ENCODE measurements at places on chromosomes 2 and 18.

- DNase-seq: no peak
These were observed 52.4 kb upstream of the PPM1B start for GRCh38 chr2:44116319-44116718.

DNA sequence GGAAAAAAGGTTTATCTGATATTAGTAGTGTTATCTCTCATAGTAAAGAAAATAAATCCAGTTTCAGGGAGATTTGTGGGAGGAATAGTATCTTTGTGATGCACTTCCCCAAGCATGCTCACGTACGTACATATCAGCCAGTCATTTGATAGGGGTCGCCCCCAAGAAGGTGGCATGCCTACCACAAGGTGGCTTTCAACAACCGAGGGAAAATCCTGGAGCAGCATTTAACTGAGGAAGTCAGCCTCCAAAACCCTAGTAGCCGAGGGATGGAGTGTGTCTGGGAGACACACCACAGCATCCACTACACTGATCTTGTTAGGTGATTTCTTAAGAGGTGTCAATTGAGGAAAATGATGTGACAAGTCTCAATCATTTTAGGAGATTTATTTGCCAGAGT, 623.9 kb downstream of the NYAP2 start:
- no peak for DNase-seq

DNA sequence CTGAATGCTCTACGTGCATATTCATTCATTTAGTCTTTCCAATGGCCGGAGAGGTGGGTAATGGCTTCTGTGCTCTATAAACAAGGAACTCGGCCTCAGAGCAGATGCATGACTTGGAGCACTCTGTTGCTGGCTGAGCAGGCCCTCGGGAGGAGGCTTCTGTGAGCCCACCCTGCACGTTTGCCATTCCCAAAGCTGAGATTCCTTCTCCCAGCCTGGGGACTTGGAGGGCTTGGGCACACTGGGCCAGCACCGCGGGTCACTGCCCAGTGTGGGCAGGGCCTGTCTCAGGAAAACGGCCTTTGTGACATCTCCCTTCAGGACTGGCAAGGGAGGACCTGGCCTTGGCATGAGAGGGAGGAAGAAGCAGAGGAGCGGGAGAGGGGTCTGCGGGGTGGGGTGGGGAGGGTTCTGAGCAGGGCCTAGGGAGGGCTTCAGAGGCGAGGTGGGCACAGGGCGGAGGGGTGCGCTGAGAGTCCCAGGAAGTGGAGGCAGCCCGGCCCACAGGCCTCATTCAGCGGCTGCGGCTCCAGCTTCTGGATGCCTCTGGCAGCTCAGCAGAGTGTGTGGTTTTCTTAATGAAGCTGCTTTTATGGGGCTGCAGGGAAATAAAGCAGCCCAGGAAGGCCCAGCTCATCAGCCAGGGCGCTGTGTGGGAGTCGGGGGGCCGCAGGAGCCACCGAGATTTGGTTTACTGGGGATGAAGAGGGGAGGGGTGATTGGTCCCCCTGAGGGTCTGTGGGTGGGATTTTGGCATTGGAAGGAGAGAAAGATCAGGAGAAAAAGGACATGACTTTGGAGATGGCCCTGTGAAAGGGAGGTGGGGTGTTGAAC, 51.7 kb upstream of the OTOF start:
- DNase-seq: no peak

DNA sequence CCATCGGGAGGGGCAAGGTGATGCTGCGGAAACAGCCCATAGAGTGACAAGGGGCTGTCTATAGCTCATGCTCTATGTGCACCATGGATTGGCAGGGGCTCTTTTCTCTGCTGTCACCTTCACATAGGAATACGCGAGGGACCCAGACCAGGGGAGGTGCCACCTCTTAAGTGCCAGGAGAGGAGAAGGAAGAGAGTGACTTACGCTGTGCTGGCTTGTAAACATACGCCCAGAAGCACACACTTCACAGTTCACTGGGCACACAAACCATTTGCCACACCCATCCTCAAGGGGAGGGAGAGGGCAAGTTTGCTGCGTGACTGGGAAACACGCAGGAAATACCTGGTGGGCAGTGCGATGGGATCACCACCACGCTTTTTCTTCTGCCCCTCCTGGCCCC, 65.1 kb upstream of the GPR45 start:
- no peak for DNase-seq

DNA sequence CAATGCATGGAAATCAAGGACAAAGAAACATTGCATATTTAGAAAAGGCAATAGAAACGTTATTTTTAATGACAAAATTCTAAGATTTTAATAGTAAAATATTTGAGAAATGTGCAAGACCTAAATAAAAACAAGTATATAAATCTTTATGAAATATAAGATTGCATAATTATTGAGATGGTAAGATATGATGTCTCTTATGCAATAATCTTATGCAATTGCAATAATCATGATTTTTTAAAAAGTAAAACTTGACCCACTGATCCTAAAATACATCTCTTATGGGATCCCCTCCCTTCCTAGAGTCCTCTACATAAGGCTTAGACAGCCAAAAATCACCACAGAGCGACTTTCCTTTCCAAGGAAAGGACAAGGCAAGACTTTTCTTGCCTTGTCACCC, 249.0 kb downstream of the DOK6 start:
- DNase-seq: no peak

GRCh38 chr2:68415521-68415920, 50.4 kb downstream of the PLEK start:
- DNase-seq: no peak

- DNase-seq: no peak
These were observed 11.4 kb upstream of the SLC35F6 start for GRCh38 chr2:26752656-26753055.

DNA sequence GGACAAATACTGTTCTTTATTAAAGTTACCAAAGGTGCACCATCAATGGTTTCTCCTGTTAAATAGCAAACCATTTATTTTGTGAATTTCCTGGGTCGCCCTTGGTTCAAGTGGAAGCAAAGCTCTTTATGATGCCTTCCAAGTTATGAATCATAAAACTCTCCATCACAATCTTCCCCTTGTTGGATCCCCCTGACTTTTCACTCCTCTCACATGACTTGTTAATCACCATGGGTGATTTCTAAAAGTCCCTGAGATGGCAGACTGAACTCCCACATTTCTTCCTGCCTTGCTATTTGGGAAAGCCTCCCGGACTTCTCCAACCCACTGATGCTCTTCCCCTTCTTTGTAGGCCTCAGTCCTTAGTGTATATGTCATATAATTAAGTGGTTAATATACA, 176.0 kb downstream of the THADA start:
- DNase-seq: no peak

- DNase-seq: no peak
These were observed 215.9 kb downstream of the SEPTIN10 start for GRCh38 chr2:109397893-109398292.

DNA sequence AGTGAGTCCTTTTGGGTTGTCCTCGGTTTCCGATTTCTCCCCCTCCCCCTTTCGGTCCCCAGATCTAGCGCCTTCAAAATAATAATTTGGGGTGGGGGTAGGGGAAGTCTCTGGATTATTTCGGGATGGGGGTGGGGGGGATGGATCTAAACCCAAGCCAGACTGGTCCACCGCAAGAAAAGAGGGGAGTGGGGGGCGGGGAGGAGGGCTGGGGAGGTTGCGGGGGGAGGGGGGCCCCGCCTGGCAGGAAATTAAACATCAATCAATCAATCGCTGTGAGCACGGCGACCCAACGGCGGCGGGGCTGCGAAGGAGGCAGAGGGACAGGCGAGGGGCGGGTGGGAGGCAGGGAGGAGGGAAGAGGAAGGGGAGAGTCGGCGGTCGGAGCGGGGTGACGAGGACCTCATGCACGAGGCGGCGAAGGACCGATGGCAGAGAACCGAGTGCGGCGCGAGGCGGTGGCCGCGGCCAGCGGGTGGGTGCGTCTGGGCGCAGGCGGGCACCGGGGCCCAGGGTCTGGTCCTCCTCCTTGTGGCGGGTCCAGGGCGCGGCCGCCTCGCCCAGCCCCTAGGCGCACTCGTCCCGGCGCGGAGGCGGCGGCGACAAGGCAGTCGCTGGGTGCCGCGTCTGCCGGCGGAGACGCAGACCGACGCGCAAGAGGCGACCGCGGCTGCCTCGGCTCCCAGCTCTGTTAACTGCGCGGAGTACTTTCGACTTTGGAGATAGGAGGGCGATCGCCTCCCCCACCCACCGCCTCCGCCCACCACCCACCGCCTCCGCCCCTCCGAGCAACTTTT, 468 bp upstream of the SATB2 start:
- DNase-seq: no peak

DNA sequence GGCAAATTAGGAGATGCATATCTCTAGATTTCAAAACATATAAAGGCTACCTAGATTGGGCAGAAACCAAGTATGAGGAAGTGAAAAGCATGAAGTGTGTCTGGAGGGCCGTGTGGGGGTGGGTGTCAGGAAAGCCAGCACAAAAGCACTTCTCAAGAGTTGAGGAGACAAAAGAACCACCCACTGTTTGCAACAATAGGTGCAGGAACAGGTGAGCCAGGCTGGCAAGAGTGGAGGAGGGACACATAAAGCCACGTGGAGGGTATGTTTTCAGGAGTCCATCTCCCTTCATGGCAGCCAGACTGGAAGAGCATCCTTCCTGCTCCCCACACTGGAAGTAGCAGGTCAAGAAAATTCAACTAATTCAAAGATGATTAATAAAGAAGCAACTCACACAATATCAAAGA, 96.4 kb downstream of the CERS6 start:
- DNase-seq: no peak

GRCh38 chr2:23751747-23752265, 175.1 kb downstream of the ATAD2B start:
- no peak for DNase-seq

DNA sequence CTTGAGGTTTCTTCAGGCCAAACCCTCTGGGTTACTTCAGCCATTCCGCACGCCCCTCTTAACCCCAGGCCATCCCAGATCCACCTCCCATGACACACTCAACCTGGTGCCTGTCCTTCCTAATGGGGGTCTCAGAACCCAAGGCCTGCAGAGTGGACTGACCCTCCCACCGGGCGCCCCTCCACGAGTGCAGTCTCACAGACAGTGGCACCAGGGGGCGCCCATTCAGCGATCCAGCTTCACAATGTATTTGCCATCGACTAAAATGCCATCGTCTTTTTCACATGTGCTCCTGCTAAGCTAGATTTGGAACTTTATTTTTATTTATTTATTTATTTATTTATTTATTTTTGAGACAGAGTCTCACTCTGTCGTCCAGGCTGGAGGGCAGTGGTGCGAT, 38.5 kb downstream of the INPP5D start:
- DNase-seq: peak; percentile 7
